AG09309 (cell line): ENCODE measurements at places on chromosomes 3 and 15.

DNA sequence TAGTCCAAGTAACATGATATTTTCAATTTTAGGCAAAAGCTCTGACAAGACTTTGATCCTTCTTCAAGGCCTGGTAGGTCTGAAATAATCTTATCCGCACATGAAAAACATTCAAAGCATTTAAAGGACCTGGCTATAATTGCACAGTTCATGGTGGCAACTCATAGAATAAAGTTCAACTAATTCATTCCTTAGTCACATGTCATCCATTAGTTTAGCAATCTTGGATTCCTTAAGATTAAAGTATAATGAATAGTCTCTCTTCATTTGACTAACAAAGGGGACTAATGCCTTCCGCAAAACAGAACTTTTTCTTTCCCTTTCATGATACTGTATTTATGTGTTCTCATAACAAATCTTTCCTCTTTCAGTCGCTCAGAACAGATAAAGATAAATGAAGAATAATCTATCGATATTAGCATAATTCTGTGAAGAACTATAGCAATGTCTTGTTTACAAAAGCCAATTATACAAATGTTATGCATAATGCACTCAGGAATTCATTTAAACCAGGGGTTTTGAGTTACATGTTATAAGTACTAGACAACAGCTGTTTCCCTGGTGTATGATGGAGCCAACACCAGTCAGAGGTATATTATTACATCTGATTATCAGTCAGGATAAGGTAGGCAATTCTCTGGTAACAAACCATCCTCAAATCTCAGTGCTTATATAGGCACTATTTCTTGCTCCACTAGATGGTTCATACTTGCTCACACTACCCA, 172.5 kb downstream of the POTEB3 start:
- DNase-seq = no peak

GRCh38 chr3:168531116-168531515, 435.4 kb upstream of the GOLIM4 start:
- no peak for DNase-seq

DNA sequence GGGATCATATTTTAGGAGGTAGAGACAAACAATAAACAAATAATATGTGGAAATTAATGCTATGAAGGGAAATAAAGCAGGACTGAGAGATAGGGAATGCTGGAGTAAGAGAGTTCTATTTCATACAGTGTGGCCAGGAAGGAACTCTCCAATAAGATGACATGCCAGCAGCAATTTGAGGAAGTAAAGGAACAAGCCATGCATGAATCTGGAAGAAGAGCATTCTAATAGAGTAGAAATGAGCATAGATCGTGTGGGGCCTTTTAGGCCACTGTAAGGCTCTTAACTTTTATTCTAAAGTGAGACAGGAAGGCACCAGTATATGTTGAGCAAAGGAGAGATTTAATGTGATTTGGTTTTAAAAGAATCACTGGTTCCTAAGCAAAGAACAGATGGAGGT, 126.3 kb downstream of the DMXL2 start:
- no peak for DNase-seq

DNA sequence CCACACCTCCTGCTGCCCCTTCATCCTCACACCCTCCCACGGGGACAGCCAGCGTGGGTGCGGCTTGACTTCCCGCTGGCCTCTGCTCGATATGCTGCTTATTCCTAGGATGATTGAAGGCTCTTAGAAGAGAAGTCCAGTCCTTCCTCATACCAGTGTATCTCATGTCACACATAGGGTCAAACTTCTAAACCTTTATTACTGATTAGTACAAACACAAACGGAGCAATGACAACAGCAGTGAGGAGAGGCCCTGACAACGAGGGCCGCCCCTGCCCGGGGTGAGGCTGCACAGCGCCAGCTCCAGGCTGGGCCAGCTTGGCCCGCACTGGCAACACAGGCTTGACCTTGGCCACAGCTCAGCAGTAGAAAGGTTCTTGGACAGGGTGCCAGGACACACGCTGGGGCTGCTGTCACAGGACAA, 3.7 kb downstream of the CIB1 start:
- DNase-seq = no peak

DNA sequence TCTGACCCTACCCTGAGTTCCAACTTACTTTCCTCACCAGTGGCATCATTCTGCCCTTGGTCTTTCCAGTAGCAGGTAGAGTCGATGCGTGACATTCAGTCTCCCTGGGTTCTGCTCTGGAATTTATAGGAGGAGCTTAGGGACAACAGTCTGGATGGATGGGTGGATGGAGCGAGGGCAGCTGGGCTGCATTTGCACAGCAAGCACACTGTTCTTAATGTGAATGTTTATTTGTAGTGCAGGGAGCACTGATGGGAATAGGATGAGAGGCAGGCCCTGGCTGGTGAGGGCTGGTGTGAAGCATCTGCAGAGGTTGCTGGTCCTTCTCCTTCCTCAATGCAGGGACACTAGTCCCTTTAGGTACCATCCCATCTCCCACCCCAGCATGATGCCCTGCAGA, 176.2 kb downstream of the EPHB1 start:
- DNase-seq = no peak

DNA sequence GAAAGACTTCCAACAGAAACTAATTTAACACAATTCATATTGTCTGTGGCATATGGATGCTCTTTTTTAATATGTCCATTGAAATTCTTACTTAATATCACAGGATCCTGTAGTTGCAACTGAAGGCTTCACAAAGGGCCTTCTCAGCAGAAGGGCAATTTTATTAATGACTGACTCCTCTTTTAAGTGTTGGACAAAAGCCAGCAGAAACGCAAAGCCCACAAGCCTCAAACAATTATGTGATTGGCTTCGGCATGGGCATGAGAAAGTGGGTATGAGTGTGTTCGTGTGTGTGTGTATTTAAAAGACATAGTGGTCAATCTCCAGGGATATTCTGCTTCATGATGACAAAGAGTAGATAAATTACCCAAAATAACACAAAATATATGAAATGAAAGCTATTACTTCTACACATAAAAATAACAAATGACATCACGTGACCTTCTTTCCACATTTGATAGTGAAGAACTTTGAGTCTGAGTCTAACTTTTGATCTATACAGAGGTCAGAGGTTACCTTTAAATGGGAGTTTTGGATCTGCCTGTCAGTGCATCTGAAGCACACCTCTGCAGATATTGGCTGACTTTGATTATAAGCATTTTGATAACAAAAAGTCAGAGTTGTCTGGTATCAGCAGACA, 496.9 kb downstream of the CADM2 start:
- DNase-seq = no peak

- DNase-seq = no peak
Measured at GRCh38 chr15:28208583-28208982, 109.5 kb upstream of the OCA2 start.

GRCh38 chr15:63112871-63113270, 8.8 kb upstream of the LACTB start:
- DNase-seq = no peak

- no peak for DNase-seq
Measured at GRCh38 chr3:117656391-117656790, 946.8 kb downstream of the TUSC7 start.

DNA sequence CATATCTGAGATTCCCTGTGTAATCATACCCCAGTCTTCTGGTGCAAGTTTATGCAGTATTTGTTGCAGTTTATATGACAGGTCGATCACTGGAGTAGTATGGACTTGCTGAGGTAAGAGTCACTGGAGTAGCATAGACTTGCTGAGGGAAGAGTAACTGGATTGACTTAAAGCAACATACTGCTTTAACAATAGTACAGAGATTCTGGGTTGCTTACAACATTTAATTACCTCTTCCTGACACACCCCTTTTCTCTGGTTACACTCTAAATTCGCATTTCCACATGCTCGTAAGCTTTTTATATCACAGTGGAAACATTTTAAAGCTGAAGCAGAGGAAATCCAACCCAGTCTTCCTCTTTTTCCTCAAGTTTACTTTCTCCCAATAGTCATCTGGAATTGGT, 11.8 kb downstream of the AAGAB start:
- DNase-seq = peak; percentile 27

- DNase-seq = no peak
Measured at GRCh38 chr15:52153900-52154895, 37.0 kb downstream of the GNB5 start.

DNA sequence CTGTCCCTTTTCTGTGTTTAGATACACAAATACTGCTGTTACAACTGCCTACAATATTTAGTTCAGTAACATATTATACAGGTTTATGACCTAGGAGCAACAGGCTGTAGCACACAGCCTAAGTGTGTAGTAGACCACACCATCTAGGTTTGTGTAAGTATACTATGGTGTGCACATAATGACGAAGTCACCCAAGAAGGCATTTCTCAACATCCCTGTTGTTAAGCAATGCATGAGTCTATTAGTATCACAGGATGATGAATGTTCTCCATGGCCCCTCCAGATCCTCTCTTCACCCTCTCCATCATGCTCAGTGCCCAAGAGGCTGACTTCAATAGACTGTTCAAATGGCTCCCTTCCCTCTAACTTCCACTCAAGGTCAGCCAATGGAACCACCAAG, 14.6 kb upstream of the SEC62 start:
- DNase-seq = no peak

DNA sequence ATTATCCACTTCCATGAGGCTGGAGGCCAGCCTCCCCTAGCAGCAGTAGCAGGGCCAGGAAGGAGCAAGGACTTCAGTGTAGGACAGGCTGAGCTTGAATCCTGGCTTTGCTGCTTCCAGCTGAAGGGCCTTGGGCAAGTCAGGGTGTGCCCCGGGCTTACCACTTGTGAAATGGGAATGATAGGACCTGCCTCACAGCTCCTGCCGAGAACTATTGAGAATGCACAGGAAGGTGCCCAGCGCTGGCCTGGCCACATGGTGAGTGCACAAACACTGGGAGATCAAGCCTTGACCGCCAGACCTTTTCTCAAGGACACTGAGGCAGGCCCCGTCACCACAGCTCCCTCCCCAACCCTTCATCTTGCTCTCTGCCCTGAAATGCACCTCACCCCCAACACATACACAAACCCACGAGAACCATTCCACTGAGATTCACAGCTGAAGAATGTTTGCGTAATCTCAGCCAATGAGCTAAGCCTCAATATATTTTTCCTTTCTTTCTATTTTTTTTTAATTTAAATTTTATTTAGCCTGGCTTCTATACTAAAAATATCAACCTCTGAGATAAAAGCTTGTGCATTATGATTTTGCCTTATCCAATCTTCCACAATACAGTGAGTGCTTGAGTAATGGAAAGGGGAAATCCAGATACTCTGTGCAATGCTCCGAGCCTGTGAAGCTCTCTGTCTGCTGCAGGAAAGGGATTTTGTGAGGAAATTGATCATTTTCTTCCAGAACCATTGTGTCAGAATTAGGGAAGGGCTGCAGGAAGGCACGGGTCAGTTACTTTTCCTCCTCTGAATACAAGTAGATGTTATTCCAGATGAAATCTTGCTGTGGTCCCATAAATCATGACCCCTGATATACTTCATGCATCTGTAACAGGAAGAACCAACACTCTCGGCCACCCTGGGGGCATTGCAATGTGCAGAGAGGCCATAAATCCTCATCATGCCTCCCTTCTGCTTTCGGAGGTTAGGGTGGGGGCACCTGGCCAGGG, 193.9 kb downstream of the TLE3 start:
- no peak for DNase-seq

DNA sequence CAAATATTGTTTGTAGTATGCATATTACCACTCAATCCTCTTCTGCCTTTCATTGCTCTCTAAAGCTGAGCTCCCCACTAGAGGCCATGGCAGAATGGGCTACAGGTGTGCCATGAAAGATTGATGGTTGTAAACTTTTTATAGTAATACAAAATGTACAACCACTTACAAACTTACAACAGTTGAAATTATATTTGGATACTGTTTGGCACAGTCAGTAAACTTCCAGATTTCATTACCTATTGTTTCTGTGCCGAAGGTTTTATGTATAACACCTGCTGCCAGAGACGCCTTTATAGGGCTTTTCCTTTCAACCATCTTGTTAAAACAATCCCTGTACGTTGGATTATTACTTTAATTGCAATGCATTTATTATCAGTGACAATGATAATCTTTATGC, 7.0 kb downstream of the ROPN1 start:
- DNase-seq = no peak

DNA sequence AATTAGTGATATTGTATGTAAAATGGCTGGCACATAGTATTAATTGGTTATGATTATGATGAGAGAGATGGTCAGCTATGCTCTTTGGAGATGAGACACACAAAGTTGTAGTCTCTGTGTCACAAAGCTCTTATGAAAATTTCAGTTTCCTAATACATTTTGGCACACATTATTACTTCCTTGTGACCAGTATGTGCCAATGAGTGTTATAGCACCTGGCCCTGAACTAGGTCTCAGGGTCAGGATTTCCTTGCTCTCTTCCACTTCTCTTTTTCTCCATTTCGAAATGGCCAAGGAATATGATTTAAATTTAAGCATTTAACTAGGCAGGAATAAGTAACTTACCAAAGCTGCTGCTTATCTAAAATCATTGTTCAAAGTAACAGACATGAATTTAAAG, 28.0 kb downstream of the TIPARP start:
- DNase-seq = no peak

- no peak for DNase-seq
Measured at GRCh38 chr15:39052323-39052705, 487.7 kb upstream of the RASGRP1 start.
